ENCODE measurements at places on chromosomes 6 and 20.
A peak's percentile ranks its signal among the peaks of the same experiment; 100 is the strongest.

GRCh38 chr6:51619042-51619799 lies 468.2 kb downstream of the PKHD1 start:
- DNase-seq = no peak

DNA sequence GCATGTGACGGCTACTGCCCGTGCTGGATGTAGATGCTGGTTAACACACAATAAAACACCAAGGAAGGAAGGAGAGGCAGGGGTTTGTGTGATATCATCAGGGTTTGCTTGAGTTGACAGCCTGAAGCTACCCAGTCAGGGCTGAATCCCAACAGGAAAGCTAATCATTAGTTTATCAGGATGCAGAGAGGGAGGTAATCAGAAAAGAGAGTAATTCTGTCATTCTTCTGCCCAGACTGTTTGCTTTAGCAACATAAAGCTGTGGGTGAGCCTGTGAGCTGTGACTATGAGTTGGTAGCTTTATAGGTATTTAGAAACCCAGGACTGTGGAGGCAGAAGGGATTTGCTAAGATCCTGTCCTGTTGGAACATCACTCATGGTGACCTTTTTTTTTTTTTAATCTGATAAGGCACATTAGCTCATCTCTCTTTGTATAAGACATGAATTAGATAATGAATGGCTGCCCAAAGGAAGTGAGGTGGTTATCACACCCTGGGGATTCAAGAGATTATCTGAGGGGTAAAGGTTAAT lies 79.3 kb downstream of the CAP2 start:
- DNase-seq = no peak

GRCh38 chr20:60090631-60091030 lies 132.4 kb downstream of the CDH26 start:
- no peak for DNase-seq

GRCh38 chr6:53714395-53714794 lies 48.8 kb upstream of the KLHL31 start:
- no peak for DNase-seq

DNA sequence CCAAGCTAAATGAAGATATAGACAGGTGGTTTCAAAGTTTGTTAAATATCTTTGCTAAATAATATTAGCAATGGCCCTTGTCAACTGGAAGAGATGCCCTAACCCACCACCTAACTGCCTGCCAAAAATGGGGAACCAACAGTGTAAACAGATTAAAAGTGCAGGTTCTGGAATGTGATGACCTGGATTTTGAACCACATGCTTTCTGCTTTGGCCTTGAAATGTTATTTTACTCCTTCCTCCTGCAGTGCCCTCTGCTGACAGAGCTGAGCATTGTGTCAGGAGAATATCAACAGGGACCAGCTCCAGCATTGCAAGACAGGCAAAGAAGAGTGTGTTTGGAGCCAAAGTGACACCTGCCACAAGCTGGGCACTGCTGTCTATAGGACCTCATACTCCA lies 226.6 kb downstream of the MYLK4 start:
- no peak for DNase-seq

DNA sequence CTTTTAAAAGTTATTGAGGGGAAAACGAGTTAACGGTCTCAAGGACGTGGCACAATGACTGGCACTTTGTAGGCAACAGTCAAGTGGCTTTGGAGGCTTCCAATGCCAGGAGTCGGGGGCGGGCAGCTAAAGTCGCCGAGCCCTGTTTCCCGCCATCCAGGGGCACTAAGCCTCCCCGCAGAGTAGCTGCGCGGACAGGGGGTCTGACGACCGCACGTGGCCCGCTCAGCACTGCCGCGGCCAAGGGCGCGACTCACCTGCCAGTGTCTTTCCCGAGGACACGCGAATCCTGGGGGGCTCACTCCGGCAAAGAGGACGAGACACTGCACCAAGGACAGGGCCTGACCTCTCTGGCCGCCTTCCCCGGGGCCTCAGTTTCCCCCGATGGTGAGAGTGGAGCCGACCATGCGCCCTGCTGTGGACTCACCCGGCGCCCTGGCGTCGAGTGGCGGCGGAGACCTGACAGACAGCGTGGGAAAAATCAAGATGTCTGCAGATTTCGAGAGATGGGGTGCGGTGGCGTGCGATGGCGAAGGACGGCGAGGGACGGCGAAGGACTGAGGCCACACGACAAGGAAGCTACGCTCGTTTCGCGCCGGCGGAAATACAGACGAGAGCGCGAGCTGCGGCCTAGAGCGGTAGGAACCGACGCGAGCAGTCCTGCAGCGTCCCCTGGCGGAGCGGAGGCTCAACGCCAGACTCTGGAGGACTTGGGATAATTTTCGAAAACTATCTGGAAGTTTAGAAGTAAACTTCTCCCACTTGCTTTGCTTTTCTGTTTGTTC lies at the start of gene SNHG17:
SNHG17 (minus strand) TSS at position 559 of the 785 bp plus-strand sequence.
- peak; percentile 84 for DNase-seq

DNA sequence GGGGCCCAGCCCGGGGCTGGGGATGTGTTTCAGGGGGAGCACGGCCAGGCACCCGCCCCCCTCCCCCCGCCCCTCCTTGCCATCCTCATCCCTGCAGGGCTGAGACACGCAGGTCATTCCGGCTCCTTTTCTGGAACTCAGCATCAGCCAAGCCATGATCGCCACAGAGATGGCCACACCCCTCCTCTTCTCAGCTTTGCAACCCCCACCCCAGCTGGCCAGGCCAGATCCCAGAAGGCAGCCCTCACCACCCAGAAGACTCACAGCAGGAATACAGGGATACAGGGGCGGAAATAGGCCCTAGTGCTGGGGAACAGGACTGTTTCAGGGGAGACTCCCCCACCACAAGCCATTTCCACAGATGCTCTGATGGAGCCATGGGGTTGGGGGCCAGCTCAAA lies 33.5 kb downstream of the YTHDF1 start:
- no peak for DNase-seq

- no peak for DNase-seq
Measured at GRCh38 chr20:62825333-62825985, 8.6 kb downstream of the COL9A3 start.

DNA sequence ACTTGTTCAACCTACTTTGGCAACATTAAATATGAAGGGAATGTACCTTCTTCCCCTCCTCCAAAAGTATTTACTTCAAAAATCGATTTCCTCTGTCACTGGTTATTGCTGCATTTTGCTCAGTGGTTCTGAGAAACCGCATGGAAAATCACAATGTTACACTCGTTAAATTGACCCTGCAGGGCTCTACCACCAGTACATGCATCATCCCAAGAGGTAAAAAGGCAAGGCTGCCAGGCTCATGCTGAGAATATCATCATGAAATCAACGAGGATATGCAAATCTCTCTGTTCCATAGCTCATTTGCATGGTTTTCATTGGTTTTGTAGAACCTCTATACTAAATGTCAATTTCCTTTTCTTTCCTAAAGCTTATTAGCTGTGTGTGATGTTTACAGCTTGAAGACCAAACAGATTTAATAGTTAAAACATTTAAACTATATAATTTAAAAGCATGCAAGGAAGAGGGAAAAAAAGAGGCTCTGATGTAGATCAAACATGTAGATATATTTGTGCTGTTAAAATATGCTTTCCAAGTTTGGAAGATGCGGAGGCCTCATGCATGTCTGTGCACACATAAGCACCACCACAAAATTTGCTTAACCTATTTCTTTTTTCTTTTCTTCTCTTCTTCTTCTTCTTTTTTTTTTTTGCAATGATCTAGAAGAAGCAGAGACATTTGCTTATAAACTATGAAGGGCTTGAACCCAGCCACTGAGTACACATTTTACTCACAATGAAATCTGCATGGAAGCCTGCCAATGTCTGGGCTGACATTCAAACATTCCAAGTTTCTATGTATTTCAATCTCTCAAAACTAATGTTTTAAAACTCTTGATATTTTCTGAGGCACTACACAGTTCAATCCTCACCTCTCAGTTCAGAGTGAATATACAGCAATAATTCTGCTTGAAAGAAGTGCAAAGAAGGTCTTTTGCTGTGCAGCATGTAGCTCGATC lies 194.0 kb downstream of the GMPR start:
- no peak for DNase-seq

DNA sequence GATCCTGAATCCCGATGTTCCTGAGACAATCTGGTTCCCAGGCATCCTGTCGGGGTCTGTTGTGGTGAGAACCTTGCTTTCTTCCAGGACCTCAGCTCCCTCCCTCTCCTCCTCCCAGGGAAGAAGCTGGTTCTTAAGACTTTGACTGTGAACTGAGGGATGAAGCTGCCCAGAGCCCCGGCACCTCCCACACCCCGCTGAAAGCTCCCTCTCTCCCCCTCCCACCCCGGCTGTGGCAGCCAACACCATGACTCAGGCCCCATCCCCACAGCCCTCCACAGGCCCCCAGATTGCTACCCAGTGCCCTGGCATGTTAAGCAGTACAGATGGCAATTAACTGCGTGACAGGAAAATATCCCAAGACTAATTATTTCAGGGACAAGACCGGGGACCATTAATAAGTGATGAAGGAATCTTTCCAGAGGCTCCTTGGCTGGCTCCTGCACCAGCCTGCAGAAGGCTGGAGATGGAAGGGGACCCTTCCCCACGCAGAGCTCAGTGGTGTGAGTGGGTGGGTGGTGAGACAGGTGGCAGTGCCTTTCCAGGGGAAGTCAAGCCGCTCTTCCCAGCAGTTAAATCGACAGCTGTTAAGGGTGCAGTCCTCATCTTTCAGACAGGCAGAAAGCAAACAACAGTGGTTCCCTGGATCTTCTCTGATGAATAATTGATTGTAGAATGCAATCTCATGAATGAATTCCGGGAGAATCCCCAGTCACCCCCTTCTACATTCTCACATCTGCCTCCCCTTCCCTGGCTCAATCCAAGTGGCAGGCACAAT lies 237.9 kb downstream of the LRFN2 start:
- DNase-seq = no peak

DNA sequence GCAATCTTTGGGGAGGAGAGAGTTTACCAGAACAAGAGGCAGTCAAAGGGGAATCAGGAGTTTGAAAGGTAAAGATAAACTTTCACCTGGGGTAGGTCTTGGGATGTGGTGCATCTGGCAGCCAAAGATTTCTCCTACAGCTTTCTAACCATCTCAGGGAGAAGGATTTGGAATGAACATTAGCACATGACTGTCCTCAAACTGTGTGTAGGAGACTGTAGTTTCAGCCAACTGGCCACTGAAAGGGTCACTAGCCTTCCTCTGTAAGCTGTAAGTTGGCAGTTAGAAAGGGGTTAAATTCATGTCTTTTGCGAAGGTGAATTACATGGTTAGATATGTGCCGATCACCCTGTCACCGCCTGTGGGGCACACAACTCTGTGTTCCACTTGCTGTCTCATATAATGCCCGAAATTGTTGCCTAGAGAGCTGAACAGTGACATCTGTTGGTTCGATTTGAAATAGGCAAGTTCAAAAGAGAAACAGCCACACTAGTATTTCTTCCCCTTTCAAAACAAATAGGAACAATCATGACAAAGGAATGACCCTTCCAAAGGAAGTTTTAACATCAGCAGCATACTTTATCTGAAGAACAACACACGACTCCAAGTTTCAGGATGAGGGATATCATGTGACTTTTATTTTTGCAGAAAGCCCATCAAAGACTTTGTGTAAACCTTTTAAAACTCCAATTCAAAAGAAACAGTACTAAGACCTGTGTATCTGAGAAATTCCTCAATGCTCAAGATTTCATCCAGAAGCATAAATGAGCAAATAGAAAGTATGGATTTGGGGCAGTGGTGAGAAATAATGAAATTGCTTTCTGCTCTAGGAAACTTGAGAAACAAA lies 1.1 kb upstream of the OPN5 start:
- peak; percentile 25 for DNase-seq

DNA sequence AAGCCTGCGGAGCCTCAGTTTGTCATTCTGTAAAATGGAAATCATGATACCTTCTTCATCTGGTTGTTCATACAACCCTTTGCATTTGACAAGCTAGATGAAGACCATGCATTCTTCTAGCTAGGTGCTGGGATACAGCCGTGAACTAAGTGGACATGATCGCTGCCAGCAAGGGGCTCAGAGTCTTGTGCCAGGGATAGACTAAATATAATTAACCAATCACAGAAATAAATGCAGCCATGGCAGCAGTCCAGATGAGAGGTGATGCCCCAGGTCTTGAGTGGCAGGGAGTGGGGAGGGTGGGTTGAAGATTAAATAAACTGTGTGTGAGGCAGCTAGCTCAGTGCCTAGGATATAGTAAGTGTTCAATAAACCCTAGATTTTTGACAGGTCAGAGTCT lies 19.3 kb downstream of the JPH2 start:
- DNase-seq = no peak

- DNase-seq = no peak
Measured at GRCh38 chr20:19498756-19499155, 259.3 kb upstream of the RIN2 start.

- no peak for DNase-seq
Measured at GRCh38 chr6:85795945-85796344, 153.3 kb upstream of the SYNCRIP start.

GRCh38 chr20:58637466-58638213 lies 13.4 kb upstream of the STX16 start:
- no peak for DNase-seq

- DNase-seq = no peak
Measured at GRCh38 chr6:167212713-167213005, 54.9 kb upstream of the GPR31 start.

- peak; percentile 45 for DNase-seq
Measured at GRCh38 chr6:11163932-11164331, 52.4 kb upstream of the ERVFRD-1 start.

DNA sequence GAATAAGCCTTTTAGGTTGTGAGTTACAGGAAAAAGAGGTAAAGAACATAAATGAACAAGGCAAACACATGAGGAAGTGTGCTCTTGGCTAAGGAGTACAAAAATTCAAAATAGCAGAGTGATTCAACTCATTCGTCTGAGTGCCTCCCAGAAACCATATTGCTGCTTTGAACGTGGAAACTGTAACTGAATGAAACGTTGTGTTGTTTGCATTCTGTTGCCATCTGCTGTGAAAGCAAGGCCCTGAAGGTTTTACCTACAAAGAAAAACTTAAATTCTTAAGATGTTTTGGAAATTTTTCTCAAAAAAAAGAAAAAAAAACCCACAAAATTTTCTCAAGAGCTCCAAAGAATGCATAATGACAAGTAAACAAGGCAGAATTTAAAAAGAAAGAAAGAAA lies 375.4 kb upstream of the HS3ST5 start:
- DNase-seq = no peak

DNA sequence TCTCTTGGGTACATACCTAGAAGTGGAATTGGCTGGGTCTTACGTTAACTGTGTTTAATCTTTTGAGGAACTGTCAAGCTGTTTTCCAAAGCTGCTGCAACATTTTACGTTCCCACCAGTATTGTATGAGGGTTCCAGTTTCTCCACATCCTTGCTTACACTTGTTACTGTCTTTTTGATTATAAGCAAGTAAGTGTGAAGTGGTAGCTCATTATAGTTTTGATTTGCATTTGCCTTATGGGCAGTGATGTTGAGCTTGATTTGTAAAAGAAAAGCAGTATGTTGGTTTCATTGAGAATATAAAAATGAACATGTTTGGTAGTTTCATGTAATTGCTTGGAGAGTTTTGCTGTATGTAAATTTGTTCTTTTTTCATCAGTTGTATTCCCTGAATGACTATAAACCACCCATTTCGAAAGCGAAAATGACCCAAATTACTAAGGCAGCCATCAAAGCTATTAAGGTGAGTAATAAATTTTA lies 40.4 kb downstream of the SCAF8 start:
- DNase-seq = no peak

- DNase-seq = no peak
Measured at GRCh38 chr6:99617131-99617530, 10.5 kb downstream of the PRDM13 start.

- DNase-seq = peak; percentile 13
Measured at GRCh38 chr6:107490566-107491137, 735 bp downstream of the SOBP start.
